ENCODE measurements at places on chromosomes 6 and 20.

GRCh38 chr20:43306837-43307236, 117.1 kb upstream of the PTPRT start:
- DNase-seq: no peak

GRCh38 chr6:122845464-122845863, 56.4 kb downstream of the SMPDL3A start:
- DNase-seq: no peak

GRCh38 chr20:56453352-56453751, 15.1 kb upstream of the RTF2 start:
- DNase-seq: no peak

GRCh38 chr6:27188061-27188884, 59.2 kb upstream of the PRSS16 start:
- DNase-seq: no peak

DNA sequence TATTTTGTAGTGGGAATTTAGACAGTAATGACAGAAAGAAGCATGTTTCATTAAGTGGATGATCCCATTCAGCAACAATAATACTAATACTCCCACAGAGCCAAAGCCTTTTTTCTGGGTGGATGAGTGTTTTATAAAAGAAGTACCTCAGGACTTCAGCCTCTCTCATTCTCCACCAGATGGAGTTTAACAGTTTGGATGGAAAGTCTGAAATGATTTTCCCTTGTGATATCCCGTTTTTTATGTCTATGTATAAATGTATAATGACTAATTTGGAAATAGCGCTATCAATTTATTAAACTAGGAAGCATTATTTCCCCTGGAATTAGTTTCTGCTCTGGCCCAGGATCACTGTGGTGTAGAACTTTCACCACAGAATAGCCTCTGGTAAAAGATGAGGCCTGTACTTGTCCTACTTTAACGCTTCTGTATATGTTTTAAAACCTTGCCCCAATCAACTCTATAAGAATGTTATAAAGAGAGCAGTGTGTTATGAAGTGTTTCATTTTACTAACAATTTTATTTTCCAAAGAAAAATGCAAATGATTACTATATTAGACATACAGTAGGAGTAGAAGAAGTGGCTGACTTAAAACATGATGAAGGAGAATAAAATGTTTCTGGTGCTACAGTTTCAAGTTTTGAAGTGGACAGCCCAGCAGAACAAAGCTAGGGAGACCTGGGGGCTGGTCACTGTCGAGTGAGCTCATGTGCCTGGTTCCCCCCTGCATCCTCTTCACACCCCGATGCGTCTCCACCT, 135.6 kb downstream of the HIVEP1 start:
- DNase-seq: no peak

GRCh38 chr6:39865011-39865888, 69.0 kb downstream of the MOCS1 start:
- peak; percentile 3 for DNase-seq

- DNase-seq: no peak
Observed at GRCh38 chr6:5846889-5847288, 159.8 kb downstream of the NRN1 start.

DNA sequence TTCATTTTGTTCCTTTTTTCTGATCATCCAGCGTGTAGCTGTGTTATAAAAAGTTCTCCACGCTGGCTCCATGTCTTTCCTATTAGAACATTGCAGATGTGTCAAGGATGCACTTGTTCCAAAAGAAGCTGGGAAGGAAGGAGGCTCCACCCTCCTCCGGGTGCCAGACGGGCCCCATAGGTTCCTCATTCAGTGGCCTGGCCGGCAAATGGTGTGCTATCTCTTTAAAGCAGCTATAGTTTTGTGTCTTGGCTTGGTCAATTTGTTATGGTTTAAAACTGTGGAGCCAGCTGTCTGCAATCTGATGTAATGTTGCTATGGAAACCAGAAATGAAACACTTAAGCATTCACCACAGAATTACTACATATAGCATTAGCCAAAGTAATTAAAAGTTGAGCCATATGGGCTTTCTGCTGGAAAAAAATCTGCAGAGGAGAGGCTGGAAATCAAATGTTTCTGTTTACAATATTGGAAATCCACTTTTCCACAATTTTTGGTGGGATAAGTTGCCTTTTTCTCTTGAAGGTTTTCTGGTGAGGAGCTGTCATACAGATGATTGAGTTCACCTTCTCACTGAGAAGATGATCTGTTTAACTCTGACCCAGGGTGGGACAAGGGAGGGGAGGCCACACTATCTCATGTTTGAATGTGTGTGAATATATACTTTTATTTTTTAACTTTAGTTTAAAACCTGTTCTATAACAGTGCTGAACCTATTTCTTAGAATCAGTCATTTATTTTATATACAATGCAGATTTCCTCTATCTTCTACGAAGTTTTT, 167.4 kb downstream of the SASH1 start:
- DNase-seq: no peak

GRCh38 chr6:167712731-167713475, 113.8 kb upstream of the AFDN start:
- no peak for DNase-seq

DNA sequence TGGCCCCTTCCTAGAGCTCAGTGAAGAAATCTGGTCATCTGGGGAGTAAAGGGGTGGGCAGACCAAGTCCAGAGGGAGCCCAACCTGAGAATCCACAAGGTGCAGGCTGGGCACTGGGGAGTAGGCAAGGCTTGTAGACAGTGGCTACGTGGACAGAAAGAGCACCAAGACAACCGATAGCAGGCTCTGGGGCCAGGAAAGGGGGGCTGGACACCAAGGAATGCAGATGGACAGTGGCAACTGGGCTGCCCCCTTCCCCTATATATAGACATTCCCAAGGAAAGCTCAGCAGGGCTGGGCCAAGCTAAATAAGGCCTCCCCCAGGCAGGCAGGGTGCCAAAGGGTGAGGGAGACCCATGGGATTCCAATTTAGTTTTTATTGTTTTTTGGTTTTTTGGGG, 1.5 kb upstream of the TNNC2 start:
- DNase-seq: no peak

- no peak for DNase-seq
Observed at GRCh38 chr6:160041608-160042007, 72.7 kb downstream of the IGF2R start.

- DNase-seq: no peak
Observed at GRCh38 chr6:79946272-79947190, 822 bp downstream of the ELOVL4 start.

DNA sequence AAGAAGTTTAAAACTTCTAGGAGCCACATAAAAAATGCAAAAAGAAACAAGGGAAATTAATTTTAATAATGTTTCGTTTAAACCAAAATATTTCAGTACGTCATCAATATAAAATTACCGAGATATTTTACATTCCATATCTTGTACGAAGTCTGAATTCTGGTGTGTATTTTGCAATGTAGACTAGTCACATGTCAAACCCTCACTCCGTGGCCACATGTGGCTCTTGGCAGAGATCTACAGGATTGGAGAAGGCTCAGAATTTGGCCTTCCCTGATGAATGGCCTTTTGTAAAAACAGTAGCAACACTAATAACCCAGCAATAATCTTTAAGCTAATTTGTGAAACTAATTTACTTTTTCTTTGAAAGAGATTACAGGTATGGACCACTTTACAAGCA, 217.1 kb downstream of the PRL start:
- DNase-seq: no peak

DNA sequence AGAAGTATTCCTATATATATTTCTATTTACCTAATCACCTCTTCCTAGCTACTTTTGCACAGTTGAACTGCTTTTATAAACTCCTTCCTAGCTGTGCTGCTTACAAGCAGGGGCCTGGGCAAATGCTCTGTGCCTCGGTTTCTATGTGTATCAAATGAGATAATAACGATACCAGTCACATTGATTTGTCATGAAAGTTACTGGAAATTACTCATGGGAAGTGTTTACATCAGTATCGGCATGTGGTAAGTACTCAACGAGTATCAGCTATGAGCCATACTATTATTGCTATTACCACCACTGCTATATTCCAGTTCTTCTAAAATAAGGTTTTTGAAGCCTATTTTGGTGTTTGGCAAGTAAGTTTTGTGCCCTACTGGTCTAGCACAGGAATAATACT, 4.9 kb downstream of the LAMA4 start:
- DNase-seq: no peak

DNA sequence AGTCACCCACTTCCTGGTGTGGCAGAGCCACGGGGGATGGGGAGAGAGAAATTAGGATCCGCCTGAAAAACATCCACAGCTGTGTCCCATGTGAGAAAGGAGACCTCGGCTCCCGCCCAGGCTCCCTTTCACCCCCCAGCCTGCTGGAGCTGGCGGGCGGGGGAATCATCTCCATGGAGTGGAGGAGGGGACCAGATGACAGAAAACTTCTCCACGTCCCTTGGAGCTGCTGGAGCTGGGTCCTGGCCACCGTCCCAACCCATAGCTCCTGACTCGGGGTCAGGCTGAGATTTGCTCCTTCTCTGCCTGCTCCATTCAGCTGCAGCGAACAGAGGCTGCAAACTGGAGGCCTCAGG, 113.8 kb downstream of the CEBPB start:
- no peak for DNase-seq

GRCh38 chr6:148981515-148981914, 234.7 kb downstream of the UST start:
- DNase-seq: no peak
